ENCODE measurements at places on chromosomes 2 and 18. TPM values are rescaled to one million over a fixed set of nuclear protein-coding genes. Genes with fewer than 3 reads are reported as not detected.

GRCh38 chr2:218570850-218571249 is 2.2 kb downstream of the CNOT9 start:
- DNase-seq: no peak

GRCh38 chr2:5985536-5986385 is 293.6 kb downstream of the SOX11 start:
- DNase-seq: no peak

- no peak for DNase-seq
Observed at GRCh38 chr18:13061630-13062189, 70.5 kb downstream of the CEP192 start.

DNA sequence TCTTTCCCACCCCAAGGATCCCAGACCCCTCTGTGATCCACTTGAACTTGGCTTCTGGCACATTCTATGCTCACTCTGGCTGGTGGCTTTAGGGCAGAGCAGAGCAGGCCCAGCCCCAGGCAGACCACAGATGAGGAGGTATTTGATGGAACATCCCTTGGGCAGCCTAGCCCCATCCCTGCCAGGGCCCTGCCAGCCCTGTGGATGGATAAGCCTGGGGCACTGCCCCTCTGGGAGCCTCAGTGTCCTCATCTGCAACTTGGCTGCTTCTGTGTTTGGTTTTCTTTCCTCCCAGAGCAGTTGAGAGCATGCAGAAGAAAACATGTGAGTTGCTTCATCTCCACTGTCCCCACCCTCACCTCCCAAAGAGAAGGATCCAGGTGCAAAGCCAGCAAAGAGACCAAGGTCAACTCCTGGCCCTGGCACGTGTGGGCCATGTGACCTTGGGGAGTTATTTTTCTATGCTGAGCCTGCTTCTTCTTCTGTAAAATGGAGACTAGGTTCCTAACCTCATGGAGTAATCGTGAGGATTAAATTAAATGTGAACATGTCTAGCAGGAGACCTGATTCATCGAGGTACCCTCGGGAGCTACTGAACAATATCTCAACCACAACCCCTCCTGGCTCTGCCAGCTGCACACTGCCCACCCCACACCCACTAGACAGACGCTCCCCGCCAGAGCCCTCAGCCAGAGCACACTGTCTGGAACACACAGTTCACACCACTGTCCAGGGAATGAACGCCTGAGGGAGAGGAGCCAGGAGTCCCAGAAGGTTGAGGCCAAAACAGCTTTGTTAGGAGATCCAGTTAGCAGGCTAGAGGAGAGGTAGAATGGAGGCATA is 14.6 kb upstream of the TNS1 start:
- DNase-seq: no peak

Gene HMSD
- not detected for polyA plus RNA-seq
